ENCODE measurements at places on chromosomes 11 and 22.

DNA sequence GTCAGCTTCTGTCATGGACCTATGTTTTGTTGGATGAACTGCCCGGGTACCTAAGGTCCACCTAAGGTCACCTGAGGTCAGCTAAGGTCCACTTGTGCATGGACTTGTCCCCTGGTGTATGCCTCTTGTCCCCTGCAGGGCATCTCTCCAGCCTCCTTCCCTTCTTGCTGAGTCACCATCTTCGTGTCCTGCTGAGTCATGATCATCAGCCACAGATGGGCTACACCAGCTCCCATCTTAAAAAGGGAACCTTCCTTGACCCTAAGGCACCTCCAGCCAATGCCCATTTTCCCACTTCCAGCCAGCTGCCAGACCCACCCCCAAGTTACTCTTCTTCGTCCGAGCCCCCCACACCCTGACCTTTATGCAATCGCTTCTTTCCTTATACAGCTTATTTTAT is 544.9 kb downstream of the TBC1D22A start:
- no peak for DNase-seq

DNA sequence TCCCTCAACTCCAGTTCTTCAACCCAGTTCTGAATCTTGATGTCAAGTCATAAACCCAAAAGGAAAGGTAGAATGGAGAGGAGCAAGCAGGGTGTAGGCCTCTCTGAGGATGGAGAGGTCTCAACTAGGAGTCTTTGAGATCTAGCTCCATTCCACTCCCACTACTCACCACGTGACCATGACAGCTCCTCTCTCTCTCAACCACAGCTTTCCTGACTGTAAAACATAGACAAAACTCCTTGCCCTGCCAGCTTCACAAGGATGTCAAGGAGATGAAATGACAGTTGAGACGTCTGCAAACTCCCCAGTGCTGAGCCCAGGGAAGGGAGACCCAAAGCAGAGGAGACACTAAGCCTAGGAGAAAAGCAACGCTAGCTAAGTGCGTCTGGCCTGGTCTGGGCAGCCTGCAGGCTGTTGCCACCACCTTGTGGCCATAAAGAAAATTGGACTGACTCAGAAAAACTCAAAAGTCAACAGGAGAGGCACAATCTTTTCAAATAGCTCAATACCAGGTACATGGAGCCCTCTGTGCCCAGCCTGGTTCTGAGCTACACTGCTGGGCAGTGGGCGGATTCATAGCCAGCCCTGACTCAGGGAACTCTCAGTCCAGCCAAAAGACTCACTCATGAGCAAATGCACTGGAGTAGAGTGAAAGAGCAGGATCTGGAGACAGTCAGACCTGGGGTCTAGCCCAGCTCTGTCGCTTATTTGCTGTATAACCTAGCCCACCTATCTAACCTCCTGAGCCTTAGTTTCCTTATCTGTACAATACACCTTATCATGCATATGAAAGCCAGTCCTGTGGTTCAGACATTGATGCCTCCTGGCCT is 3.4 kb downstream of the CLPB start:
- no peak for DNase-seq

GRCh38 chr11:10490398-10491241 is 35.6 kb downstream of the AMPD3 start:
- peak; percentile 51 for DNase-seq

DNA sequence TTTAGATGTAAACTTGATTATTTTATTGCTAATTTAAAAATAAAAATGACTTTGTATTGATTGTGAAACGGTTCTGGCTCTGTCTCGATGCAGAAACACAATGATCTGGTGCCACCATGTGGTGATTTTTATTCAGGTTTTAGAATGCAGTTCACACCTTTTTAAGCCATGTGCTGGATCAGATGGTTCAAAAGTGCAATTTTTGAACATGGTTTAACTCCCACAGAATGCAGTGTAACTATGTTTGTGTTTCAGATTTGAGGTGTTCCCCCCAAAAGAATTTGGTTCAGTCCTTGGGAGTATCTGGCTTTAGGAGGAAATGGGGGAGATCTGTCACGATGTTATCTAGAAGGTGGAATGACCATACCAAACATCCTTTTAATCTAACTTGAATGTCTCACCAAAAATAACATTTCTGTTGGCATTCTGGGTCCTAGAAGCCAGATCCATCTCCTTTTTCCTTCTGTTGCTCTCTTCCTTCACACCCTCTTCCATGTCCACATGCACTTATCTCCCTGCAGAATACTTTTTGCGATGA is 7.9 kb downstream of the MRPL16 start:
- no peak for DNase-seq

- peak; percentile 21 for DNase-seq
These were observed 3.1 kb downstream of the CYB5R3 start for GRCh38 chr22:42645938-42646568.

GRCh38 chr11:82733444-82734119 is at the start of gene FAM181B:
Gene FAM181B (minus strand): TSS chr11:82733864. CDS start chr11:82733729, 135 bp downstream.
- peak; percentile 89 for DNase-seq

DNA sequence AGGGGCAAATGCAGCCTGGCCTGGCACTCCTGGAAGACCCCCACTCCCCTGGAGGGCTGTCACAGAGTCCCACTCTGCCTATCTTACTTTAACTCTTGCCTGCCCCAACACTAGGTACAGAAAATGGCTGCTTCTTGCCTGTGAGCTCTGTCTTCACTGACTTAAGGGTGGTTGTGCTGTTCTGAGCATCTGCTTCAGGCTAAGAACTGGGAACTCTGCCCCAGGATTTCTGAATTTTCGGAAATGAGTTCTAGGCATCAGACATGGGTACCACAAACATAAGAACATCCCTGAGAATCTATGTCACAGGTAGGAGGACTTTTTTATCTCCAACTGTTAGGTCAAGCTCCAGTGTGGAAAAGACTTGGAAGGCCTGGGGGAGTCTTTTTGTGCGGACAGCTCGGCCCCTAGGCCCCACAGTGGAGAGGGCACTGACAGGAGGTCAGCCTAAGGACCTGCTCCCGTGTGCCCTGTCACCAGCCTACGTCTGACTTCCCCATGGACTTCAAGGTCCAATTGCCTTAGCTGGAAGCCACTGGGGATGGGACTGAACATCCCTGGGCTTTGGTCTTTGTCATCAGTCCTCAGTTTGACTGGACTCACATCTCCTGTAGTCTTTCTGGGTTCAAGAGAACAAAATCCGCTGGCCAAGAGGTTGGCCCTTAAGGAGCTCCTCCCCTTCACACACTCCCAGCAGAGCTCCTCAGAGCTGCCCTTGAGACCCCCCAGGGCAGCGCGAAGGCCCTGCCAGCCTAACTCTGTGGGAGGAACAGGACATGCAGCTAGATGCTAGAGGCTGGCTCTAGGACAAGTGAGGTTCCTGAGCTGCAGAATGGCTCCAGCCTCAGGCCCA is 31.9 kb downstream of the PPP2R1B start:
- DNase-seq = no peak

DNA sequence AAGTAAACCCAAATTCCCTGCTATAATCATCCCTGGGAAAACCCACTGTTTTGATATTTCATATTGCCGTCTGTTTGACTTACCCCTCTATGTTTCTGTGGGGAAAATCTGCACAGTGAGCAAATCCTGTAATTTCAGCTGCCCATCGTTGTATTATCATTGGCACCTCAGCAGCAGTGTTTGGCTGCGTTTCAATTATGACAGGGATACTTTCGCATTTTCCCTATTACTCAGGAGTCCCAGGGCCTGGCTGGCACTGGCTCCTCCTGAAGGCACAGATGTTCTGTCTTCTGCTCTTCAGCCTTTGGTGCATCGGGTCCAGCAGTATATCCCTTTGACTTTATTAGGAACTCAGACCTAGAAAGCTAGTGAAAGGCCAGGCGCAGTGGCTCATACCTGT is 12.2 kb upstream of the MMP12 start:
- DNase-seq = no peak

DNA sequence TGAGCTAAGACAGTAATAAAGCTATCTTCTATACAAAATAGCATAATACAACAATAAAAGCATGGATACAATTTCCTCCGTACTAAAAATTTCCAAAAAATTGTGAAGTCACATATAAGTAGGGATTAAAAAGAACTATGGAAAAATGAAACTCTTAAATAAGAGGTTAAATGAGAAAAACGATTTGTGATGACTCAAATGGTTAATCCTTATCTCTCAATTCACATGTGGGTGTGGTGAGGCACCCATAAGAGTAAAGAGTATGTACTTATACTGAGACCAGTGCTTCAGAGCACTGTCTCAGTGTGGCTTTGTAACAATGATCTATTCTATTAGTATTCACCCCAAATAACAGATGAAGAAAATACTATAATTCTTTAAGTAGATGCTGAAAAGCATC is 25.0 kb upstream of the CCDC34 start:
- DNase-seq = no peak

GRCh38 chr11:68439355-68440065 is 21.0 kb upstream of the PPP6R3 start:
- DNase-seq = peak; percentile 55

GRCh38 chr22:39152024-39152510 is 413 bp downstream of the CBX7 start:
- DNase-seq = no peak

- DNase-seq = no peak
These were observed 37.5 kb downstream of the PPARA start for GRCh38 chr22:46187862-46188261.

GRCh38 chr11:33391893-33392251 is 134.7 kb downstream of the HIPK3 start:
- DNase-seq = no peak

DNA sequence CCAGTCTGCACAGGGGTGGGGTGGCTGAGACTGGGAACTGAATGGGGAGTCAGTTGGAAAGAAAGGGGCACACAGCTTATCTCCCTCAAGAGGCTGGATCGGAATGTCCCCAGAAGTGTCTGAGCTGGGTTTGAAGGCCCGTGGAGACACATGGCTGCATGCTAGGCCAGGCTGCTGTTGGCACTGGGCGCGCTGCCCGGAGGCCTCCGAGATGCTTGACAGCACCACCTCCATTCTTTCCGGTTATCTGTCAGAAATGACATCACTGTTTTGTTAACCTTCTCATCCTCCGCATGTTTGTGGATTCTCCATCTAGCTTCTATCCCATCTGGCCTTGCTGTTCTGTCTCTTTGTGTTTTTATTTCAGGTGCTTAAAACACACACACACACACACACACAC is 85.5 kb downstream of the APIP start:
- no peak for DNase-seq

- no peak for DNase-seq
These were observed 103.4 kb upstream of the ASPHD2 start for GRCh38 chr22:26325641-26326040.

DNA sequence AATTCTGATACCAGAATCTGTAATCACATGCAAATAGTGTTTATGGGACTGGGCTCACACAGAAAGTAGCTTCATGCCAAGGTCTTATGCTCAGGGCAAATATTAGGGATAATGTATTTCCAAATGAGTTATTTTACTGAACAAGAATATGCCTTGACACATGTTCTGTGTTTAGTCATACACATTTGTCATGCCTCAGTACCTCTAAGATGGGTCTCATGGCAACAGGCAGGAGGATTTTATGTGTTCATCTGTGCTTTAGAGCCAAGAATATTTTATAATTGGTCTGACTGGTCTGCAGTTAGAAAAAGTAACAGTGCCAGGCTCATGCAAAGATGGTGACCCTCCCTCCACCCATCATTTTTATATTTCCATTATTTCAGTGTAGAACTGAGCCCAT is 49.1 kb downstream of the JAM3 start:
- no peak for DNase-seq
